ENCODE measurements at places on chromosomes 4 and X.

DNA sequence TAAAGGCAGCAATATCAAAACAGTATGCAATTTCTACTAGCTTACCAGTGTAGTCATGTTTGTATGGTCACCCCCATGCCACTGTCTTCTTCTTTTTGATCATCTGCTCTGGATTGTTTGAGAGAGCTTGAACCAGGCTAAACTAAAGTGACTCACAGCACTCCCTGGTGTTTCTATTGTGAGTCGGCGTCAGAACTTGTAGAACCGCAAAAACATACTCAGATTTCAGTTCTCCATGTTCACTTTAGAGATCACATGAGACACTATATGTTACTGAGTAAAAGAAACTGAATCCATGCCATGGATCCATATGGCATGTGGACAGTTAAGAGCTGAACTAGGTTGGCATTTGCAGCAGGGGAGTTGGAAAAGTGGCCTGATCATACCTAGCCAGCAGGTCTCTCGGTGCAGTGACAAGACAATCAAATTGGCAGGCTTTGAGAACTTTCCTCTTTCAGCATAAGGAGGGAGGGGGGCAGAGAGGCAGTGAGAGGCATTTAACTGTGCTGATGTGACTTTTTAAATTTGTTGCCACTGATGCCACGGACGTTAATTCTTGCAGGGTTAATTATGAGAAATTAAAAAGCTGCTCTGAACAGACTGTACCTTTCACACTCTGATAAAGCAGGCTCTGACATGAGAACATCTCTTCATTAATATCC, 88.4 kb downstream of the AFF2 start:
- no peak for DNase-seq

GRCh38 chr4:114272226-114272625, 292.8 kb upstream of the ARSJ start:
- no peak for DNase-seq

- DNase-seq = no peak
Observed at GRCh38 chr4:5709207-5709575, 832 bp upstream of the EVC2 start.

GRCh38 chrX:3191796-3192195, 150.5 kb downstream of the ARSF start:
- no peak for DNase-seq

DNA sequence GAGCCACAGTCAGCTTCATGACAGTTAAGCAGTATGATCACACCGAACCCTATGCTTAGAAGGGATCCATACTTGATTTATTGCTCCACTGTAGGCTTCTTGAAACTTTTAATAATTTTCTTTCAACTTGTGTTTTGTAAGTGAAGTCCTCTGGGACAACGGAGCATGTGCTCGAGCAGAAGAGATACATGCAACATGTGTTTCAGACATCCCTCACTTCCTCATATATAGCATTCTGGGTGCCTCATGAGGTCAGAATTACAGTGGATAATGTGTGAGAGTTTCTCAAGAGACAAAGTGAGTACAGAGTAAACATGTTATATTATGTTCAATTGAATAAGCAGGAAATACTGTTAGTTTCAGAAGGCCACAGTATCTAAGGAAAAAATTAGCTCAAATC, 893.2 kb downstream of the FAT4 start:
- DNase-seq = no peak

DNA sequence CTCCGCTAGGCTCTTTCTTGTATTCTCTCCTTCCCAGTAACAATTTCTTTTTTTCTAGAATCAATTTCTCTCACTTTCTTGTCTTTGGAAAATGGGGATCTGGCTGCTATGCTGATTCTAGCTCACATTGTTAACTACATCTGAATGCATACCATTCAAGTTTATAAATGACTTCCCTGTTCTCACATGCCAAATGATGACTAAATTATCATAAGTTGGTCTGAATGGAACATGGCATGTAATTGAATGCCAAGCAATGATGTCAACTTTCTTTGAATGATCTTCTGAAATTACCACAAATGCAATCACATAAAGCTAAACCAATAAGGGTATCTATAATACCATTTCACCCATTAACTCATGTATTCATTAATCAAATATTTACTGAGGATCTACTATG, 2.7 kb upstream of the ITM2A start:
- no peak for DNase-seq

DNA sequence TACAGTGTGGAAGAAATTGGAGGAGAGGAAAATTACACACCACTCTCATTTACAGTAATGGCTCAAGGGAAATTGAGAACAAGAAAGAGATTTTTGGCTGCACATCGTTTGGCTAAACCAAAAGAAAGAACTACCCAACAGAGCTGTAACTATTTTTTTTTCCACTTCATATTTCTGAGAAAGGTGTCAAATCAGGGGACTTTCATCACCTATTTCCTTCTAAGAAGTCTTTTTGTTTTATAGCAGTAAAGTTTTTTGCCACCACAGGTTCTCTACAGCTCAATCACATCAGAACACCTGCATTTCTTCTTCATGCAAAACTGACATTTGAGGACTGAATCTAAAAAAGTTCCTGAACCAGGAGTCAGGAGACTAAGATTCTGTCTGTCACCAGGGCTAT, 57.5 kb upstream of the TNIP3 start:
- DNase-seq = no peak

- DNase-seq = peak; percentile 55
Observed at GRCh38 chrX:134369576-134369975, 90.4 kb upstream of the HPRT1 start.

GRCh38 chr4:70488748-70489147, 16.8 kb downstream of the MUC7 start:
- DNase-seq = no peak

- no peak for DNase-seq
Observed at GRCh38 chr4:173498023-173498422, 32.0 kb downstream of the HAND2 start.

- DNase-seq = no peak
Observed at GRCh38 chrX:13452283-13452682, 117.1 kb upstream of the EGFL6 start.

- no peak for DNase-seq
Observed at GRCh38 chr4:121693450-121693849, 3.3 kb downstream of the ANXA5 start.

- DNase-seq = no peak
Observed at GRCh38 chr4:185371702-185372101, 24.0 kb downstream of the LRP2BP start.

DNA sequence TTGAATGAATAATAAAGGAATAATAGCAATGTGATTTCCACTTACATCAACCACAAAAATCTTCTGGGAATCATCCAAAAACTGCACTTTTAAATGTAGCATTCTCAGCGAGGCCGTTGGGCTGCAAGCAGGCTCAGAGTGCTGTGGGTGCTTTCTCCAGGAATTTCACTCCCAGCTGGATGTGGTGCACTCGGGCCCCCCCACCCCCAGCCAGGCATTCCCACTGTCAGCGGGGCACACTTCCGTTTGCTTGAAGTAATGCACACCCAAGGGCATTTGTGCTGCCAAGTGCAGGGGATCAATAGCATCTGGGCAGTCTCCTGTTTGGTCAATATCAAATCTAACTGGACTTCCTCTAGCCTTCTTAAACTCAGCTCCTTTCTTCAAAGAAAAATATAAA, at the start of gene FRMD7:
FRMD7 (minus strand) TSS at position 278 of the 400 bp plus-strand sequence; CDS start at position 102, 176 bp downstream.
- DNase-seq = no peak

DNA sequence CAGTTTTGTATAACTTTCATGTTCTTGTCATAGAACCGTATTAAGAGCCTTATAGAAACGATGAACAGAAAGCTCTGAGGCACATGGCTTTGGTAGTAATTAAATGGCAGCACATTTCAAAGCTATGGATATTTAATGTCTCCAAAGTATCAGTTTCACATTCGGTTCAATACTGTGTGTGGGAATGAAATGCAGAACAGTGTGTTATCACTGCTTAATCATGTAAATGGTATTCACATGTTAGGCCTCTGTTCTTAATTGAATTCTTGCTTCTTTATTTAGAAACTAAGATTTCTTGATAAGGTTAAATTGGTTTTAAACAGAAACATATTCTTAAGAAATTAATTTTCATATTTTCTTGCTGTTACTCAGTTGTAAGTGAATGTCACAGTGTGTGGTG, 701.0 kb upstream of the PITX2 start:
- DNase-seq = no peak

DNA sequence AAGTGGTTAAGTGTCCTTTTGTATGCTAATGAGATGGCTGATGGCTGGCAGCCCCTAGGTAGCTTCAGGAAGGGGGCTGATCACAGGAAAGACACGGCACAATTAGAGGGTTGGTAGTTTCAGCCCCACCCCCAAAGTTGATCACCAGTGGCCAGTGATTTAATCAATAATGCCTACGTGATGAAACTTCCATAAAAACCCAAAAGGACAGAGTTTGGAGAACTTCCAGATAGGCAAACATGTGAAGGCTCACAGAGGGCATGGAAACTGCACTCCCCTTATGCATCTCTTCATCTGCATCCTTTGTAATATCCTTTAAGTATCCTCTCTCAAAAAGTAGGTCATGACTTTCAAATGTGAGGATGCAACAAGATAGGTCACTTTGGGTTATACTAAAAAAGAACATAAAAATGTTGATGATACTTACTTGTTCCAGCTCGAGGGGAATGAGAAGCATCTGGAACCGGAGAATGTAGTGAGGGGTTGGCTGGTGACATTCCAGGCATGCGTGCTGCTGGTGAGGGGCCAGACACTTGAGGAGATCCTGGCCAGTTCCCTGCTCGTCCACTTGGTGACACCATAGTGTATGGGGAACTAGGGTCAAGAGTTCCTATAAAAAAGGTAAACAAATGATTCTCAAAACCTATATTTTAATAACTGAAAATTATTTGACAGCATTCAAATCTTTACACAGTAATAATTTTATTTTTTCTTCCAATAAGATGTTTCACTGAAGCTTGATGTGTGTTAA, 16.7 kb upstream of the CXorf38 start:
- no peak for DNase-seq

DNA sequence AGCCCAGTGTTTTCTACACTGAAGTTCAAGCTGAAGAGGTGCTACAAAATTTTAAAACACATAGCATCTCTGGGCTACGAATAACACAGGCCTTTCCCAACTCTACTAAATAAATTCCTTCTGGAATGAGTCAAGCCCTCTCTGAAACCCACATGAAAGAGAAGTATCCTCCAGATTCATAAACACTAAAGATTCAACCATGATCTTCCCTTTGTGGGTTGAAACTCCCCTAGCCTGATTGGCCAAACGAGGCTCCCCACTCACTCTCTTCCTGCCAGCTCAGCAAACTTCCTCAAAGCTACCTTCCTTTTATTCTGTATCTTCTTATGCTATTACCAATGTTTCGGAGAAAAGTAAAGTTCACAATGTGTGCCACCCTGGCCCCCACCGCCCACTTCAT, 95.4 kb downstream of the NKX6-1 start:
- DNase-seq = no peak

GRCh38 chrX:132227383-132228112, 8.3 kb upstream of the RAP2C start:
- DNase-seq = no peak
